CD4-positive, alpha-beta T cell treated with Interleukin-21 for 1 hour (primary cell): ENCODE measurements at places on chromosomes 13 and 19.

DNA sequence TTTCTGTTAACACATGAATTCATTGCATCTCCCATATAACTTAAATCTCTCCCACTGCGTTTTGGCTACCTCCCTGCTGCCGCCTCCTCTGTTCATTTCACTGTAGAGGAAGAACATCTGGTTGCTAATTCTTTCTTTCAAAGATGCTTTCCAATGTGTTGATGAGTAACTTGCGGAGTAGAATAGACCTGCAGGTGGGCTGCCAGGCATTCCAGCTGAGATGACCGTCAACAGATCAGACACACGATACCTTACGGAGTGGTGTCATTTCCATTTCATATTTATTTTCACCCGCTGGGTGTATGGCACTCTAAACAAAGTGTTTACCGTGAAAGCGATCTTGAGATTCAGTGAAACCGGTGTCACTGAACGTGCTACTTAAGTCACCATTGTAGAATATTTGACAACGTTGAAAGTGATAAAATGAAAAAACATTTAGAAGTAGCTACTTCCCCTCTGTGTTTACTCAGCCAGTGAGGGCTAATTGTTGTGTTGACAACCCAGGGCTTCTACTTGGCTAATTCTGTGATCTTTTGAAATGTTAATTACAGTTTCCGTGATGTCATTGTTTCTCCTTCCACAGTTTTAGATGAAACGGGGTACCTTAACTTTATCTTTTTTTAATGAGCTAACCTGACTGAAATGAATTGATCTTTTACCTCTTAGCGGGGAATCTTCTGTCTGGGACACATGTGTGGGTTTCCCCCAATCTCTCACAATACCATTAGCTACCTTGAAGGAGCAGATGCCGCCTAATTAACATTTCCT, 228.5 kb upstream of the ARGLU1 start:
- DNase-seq, result no peak

- DNase-seq, result peak; percentile 48
These were observed 13.2 kb upstream of the CREB3L3 start for GRCh38 chr19:4140237-4140711.

DNA sequence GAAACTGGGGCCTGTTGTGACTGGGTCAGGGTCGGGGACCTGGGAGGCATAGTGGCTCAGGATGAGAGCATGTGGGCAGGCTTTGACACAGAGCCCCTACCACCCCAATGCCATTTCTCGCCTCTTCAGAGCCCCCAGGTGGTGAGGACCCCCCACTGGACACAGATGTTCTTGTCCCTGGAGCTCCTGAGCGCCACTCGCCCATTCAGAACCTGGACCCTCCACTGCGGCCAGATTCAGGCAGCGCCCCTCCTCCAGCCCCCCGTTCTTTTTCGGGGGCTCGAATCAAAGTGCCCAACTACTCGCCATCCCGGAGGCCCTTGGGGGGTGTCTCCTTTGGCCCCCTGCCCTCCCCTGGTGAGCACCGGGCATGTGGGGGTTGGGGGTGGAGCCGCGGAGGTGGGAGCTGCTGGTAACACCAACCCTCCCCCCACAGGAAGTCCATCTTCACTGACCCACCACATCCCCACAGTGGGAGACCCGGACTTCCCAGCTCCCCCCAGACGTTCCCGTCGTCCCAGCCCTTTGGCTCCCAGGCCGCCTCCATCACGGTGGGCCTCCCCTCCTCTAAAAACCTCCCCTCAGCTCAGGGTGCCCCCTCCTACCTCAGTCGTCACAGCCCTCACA, 10.4 kb downstream of the IGFLR1 start:
- no peak for DNase-seq

DNA sequence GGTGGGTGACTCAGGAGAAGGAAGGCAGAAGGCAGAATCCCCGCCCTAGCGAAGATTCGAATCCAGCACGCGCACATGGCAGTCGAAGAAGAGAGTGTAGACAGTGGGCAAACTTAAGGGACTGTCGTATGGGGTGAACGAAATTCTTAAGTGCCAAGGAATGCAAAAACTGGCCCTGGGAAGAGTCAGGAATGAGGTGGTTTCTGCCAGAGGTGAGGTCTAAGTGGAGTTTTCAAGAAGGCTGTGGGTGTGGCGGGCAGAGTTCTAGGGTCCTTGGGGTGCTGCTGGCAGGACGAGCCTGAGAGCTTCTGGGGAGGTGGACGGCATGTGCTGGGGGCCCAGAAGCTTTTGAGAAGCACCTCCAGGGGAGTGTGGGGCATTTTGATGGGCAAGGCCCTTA, 63.9 kb upstream of the RNF113B start:
- no peak for DNase-seq
